Breast epithelium (tissue), 4 donors: ENCODE measurements at places on chromosomes 2 and 18.

DNA sequence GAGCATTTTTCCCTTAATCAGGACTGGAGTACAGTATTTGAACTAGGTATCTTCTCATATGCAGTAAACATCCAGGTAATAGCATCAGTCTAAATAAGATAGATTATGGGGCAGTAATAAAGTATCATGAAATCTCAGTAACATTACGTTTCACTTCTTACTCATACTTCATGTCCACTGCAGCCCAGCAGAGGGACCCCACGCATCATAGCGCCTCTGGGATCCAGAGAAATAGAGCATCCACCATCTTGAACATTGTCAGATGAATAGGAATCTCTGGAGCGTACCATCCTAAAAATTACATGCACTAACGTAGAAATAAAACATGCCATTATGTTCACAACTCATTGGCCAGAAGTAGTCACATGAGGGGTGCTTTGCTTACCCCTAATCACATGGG lies 499.0 kb downstream of the CPS1 start:
- H3K27me3 ChIP-seq = no peaks in the 10 kb centered on the region
- no peaks in the 10 kb centered on the region for H3K4me1 ChIP-seq
- no peak overlapping the region for H3K27ac ChIP-seq
- DNase-seq = no peak
- no peaks in the 10 kb centered on the region for H3K36me3 ChIP-seq

DNA sequence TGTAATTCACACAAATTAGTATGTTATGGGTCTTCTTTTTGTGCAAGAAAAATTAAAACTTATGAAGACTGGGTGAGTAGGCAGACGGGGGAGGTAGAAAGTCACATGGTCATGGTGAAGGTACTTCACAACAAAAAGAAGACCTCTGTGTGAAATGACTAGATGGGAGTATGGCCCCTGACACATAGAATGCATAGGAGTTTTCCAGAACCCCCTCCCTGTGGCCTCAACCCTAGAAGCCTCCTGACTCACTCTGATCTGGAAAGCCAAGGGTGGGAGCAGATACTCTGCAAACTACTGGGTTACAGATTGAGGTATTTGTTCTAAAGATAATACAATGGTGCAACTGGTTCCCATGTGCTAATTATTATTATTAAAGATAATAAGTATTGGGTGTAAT lies 23.2 kb downstream of the SATB2 start:
- DNase-seq = no peak
- H3K27me3 ChIP-seq = no peaks in the 10 kb centered on the region
- H3K27ac ChIP-seq = no peak overlapping the region
- H3K4me3 ChIP-seq = no peak overlapping the region
- no peaks in the 10 kb centered on the region for H3K36me3 ChIP-seq

GRCh38 chr2:134260713-134261112 lies 6.8 kb downstream of the MGAT5 start:
- peaks cover 11% of the 10 kb centered on the region for H3K4me1 ChIP-seq
- DNase-seq = no peak
- H3K4me3 ChIP-seq = no peak overlapping the region
- H3K27ac ChIP-seq = no peak overlapping the region
- no peaks in the 10 kb centered on the region for H3K27me3 ChIP-seq

- H3K27me3 ChIP-seq = no peaks in the 10 kb centered on the region
- no peaks in the 10 kb centered on the region for H3K36me3 ChIP-seq
- no peak overlapping the region for H3K4me3 ChIP-seq
These were observed 18.6 kb upstream of the IL18R1 start for GRCh38 chr2:102337012-102337411.

DNA sequence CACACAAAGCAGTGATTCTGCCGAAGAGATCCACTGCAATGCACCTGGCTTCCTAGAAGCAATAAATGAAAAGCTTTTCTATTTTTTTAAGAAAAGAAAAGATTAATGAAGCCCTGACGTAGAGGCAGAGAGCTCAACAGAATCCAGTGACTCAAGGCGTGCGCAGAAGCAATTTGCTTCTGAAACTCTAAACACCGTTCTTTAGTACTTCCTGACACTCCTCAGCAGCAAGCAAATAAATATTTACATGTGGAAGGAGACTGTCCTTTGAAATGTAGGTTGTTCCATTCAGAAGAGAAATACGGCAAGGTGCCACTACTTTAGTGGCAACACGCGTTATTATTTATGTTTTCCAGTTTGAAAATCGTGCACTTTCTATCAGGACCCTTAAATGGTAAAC lies 126.2 kb upstream of the ZNF516 start:
- H3K27ac ChIP-seq = peak overlapping the region; percentile 92
- peak overlapping the region; percentile 66 for H3K4me3 ChIP-seq
- H3K27me3 ChIP-seq = no peaks in the 10 kb centered on the region
- H3K4me1 ChIP-seq = no peaks in the 10 kb centered on the region

- no peak overlapping the region for H3K4me3 ChIP-seq
- no peaks in the 10 kb centered on the region for H3K27me3 ChIP-seq
- H3K36me3 ChIP-seq = no peaks in the 10 kb centered on the region
- no peaks in the 10 kb centered on the region for H3K4me1 ChIP-seq
These were observed 101.2 kb downstream of the MYT1L start for GRCh38 chr2:2229626-2230432.

- no peaks in the 10 kb centered on the region for H3K4me1 ChIP-seq
- no peak for DNase-seq
- H3K27me3 ChIP-seq = no peaks in the 10 kb centered on the region
- no peak overlapping the region for H3K27ac ChIP-seq
- no peak overlapping the region for H3K4me3 ChIP-seq
These were observed 16.5 kb downstream of the OSBPL1A start for GRCh38 chr18:24381126-24381525.

DNA sequence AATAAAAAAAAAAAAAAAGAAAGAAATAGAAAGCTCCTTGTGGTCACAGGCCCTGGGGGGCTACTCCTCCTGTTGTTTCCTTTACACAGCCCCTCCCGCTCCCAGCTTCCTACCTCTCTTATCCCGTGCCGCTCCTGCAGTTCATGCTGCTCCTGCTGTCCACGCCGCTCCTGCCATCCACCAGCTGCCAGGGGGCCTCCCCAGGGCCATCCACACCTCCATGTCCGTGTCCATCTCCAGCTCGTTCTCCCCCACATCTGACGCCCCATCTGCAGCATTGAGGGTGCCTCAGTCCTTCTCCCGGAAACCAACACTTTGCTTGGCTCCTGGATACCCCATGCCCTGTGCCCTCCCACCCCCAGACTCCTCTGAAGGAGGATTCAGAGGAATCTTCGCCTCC lies 191.7 kb downstream of the EIPR1 start:
- H3K36me3 ChIP-seq = no peaks in the 10 kb centered on the region
- H3K27me3 ChIP-seq = no peaks in the 10 kb centered on the region
- no peaks in the 10 kb centered on the region for H3K4me1 ChIP-seq
- no peak overlapping the region for H3K4me3 ChIP-seq

- H3K27ac ChIP-seq = no peak overlapping the region
- H3K4me1 ChIP-seq = no peaks in the 10 kb centered on the region
- no peak for DNase-seq
- no peaks in the 10 kb centered on the region for H3K27me3 ChIP-seq
These were observed 72.3 kb downstream of the CCDC138 start for GRCh38 chr2:108858894-108859293.

- no peak for DNase-seq
- H3K27me3 ChIP-seq = no peaks in the 10 kb centered on the region
- H3K4me3 ChIP-seq = no peak overlapping the region
- H3K4me1 ChIP-seq = no peaks in the 10 kb centered on the region
- no peak overlapping the region for H3K27ac ChIP-seq
These were observed 26.9 kb downstream of the UBE2E3 start for GRCh38 chr2:181007086-181007837.

GRCh38 chr2:47034973-47035609 lies 119.5 kb upstream of the MCFD2 start:
- H3K27ac ChIP-seq = peak overlapping the region; percentile 98
- no peaks in the 10 kb centered on the region for H3K27me3 ChIP-seq
- H3K4me3 ChIP-seq = no peak overlapping the region

GRCh38 chr2:7116511-7116910 lies 199.3 kb downstream of the RNF144A start:
- H3K36me3 ChIP-seq = no peaks in the 10 kb centered on the region
- no peaks in the 10 kb centered on the region for H3K27me3 ChIP-seq
- no peak overlapping the region for H3K4me3 ChIP-seq

- no peak for DNase-seq
- no peak overlapping the region for H3K27ac ChIP-seq
- H3K4me3 ChIP-seq = no peak overlapping the region
- peaks cover 10% of the 10 kb centered on the region for H3K4me1 ChIP-seq
These were observed 211.4 kb downstream of the PRKCE start for GRCh38 chr2:45862843-45863242.

GRCh38 chr18:3051718-3052410 lies 38.9 kb upstream of the LPIN2 start:
- H3K4me1 ChIP-seq = no peaks in the 10 kb centered on the region
- no peak overlapping the region for H3K4me3 ChIP-seq
- no peaks in the 10 kb centered on the region for H3K27me3 ChIP-seq
- no peak for DNase-seq

- no peak overlapping the region for H3K27ac ChIP-seq
- no peak overlapping the region for H3K4me3 ChIP-seq
These were observed 221.5 kb upstream of the ACVR2A start for GRCh38 chr2:147623328-147623727.

DNA sequence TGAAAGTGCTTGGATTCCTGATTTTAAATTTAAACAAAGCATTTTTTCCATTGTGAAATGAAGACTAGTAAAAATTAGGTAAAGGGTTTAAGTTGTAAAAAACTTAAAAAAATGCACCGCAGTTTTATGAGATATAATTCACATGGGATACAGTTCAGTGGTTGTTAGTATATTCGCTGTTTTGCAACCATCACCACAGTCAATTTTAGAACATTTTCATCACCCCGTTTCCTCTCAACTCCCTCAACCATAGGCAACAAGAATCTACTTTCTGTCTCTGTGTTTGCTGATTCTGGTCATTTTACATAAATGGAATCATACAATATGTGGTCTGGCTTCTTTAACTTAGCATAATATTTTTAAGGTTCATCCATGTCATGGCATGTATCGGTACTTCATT lies 4.0 kb downstream of the DGKD start:
- DNase-seq = no peak
- no peaks in the 10 kb centered on the region for H3K36me3 ChIP-seq
- no peak overlapping the region for H3K4me3 ChIP-seq
- no peaks in the 10 kb centered on the region for H3K4me1 ChIP-seq
- no peak overlapping the region for H3K27ac ChIP-seq

- no peaks in the 10 kb centered on the region for H3K27me3 ChIP-seq
- H3K27ac ChIP-seq = no peak overlapping the region
- no peak for DNase-seq
These were observed 2.5 kb downstream of the MPPE1 start for GRCh38 chr18:11905613-11906012.

GRCh38 chr18:10927286-10927992 lies 221.9 kb downstream of the PIEZO2 start:
- no peaks in the 10 kb centered on the region for H3K27me3 ChIP-seq
- DNase-seq = no peak
- H3K36me3 ChIP-seq = no peaks in the 10 kb centered on the region
- H3K4me1 ChIP-seq = no peaks in the 10 kb centered on the region

- no peak for DNase-seq
- H3K36me3 ChIP-seq = no peaks in the 10 kb centered on the region
- no peak overlapping the region for H3K27ac ChIP-seq
- H3K4me3 ChIP-seq = no peak overlapping the region
These were observed 329.7 kb upstream of the CNTNAP5 start for GRCh38 chr2:123695426-123695825.

DNA sequence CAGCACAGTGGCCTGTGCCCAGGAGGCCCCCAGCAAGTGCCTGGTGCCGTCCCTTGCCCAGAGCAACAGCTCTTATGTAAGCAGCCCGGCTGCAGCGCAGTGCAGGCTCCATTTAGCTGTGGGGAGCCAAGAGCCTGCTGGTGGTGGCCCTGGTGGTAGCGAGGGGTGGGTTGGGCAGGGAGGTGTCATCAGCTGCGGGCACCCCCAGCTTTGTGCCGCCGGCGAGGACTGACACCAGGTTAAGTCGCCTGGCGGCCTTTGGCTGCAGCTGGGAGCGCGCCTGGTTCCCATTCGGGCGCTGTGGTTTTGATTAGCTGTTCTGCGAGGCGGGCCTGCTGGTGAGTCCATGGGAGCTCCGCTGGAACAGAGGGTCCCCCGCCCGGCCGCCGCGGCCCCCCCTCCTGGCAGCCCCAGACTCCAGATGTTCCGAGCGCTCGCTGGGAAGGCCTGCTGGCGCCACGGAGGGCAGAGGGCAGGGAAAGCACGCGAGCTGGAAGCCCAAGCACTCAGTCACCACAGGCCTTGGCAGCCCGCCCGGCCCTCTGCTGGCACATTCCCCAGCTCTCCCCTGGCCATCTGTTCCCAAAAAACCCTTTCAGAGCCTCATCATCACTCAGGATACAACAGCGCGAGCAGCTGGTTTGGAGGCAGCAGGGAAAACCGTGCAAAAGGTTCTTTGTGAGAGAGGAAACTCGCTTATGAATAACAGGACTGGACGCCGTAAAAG lies 18.4 kb downstream of the ATOH8 start:
- H3K27me3 ChIP-seq = no peaks in the 10 kb centered on the region
- peaks cover 11% of the 10 kb centered on the region for H3K4me1 ChIP-seq
- peak; percentile 94 for DNase-seq
- H3K4me3 ChIP-seq = peak overlapping the region; percentile 32
- H3K27ac ChIP-seq = peak overlapping the region; percentile 64
- no peaks in the 10 kb centered on the region for H3K36me3 ChIP-seq

GRCh38 chr2:165787334-165787733 lies 6.7 kb downstream of the GALNT3 start:
- H3K36me3 ChIP-seq = no peaks in the 10 kb centered on the region
- no peaks in the 10 kb centered on the region for H3K4me1 ChIP-seq
- no peak for DNase-seq

DNA sequence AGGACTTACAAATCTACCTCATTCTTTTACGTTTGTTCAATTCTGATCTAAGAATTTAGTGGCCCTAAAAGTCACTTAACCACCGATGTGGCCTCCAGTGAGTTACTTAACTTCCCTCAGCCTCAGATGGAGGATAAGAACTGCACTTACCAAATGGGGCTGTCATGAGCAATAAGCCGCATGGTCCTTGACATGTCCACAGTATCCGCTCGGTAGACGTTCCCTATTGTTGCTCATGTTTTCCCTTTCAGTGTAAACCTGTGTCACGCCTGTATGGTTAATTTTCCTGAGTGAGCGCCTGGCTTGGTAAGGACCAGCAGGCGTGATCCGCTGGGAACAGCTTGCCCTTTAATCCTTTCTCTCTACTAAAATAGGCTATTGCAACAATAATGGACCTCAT lies 20.3 kb downstream of the SEC11C start:
- no peaks in the 10 kb centered on the region for H3K27me3 ChIP-seq
- no peaks in the 10 kb centered on the region for H3K4me1 ChIP-seq
- DNase-seq = no peak
- no peak overlapping the region for H3K27ac ChIP-seq
- H3K36me3 ChIP-seq = no peaks in the 10 kb centered on the region
- H3K4me3 ChIP-seq = no peak overlapping the region

GRCh38 chr2:30883822-30884221 lies 76.6 kb upstream of the CAPN13 start:
- H3K4me3 ChIP-seq = no peak overlapping the region
- H3K36me3 ChIP-seq = no peaks in the 10 kb centered on the region
- DNase-seq = no peak
- no peaks in the 10 kb centered on the region for H3K4me1 ChIP-seq
- H3K27ac ChIP-seq = no peak overlapping the region
- no peaks in the 10 kb centered on the region for H3K27me3 ChIP-seq
